ENCODE measurements at places on chromosomes 11 and 22. TPM values are rescaled to one million over a fixed set of nuclear protein-coding genes. Genes with fewer than 3 reads are reported as not detected.

The SYNGR1 gene
- 41.8 TPM for total RNA-seq

The MFNG gene
- 24.2 TPM for total RNA-seq

The CD3G gene
- 3.0 TPM for total RNA-seq

DNA sequence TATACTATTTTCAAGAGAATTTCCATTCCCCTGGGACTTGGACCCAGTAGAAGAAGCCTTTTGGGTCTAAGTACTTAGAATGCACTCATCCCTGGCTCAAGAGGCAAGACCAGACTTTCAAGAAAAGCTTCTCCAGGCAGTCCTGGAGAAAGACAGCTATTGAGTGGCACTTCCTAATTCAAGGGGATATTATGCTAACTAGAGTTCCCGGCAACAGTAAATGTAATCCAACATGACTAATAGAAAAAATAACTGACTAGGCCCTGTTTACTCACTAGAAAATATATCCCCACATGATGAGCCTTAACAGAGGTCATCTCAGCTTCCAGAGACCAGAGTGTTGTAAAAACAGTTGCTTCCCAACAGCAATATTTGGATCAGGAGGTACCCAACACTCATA lies 47.2 kb upstream of the AKIP1 start:
- no peak for DNase-seq

DNA sequence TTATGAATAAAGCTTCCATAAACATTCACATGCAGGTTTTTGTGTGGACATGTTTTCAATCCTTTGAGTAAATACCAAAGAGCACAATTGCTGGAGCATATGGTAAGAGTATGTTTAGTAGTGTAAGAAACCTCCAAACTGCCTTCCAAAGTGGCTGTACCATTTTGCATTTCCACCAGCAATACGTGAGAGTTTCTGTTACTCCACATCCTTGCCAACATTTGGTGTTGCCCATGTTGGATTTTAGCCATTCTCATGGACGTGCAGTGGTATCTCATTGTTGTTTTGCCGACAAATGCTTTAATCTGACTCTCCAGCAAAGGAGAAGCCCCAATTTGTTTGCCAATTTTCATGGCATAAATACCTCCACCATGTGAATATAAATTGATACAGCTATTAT lies 103.9 kb upstream of the TMEM45B start:
- no peak for DNase-seq

DNA sequence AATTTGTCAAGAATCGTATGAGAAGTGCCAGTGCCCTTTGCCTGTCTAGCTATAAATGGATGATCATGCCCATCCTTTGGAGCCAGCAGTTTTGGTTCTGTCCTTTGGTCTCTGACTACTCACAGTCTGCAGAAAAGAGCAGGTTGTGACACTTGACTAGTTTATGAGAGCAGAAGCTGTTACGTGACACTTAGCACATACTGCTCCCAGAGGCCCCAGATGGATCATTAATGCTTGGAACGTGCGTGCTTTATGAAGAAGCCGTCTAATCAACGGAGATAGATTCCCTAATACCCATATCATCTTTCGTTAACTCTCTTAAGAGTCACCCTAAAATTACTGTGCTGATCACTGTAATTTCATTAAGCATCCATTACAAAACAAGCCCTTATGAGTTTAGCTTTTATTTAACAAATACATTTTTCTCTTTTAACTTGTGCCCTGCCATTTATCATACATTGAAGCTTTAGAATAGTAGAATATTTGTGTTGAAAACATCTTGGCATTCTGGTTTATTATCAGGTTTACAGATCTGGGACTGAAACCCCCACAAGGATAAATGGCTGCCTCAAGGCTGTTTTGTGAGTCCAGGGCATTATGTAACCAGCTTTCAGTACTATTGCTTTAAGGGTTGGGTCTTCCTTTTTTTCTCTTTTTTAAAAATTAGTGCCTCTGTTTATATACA lies 47.0 kb upstream of the ADORA2A start:
- DNase-seq: no peak

GRCh38 chr22:47018010-47018910 lies 255.8 kb downstream of the TBC1D22A start:
- DNase-seq: no peak

- DNase-seq: no peak
Measured at GRCh38 chr11:86039094-86039493, 29.8 kb downstream of the PICALM start.

GRCh38 chr11:96230686-96231085 lies 112.3 kb downstream of the MAML2 start:
- no peak for DNase-seq
